ENCODE measurements at places on chromosomes 3 and 15.

GRCh38 chr3:11346416-11346815 is 74.2 kb downstream of the ATG7 start:
- DNase-seq, result no peak

DNA sequence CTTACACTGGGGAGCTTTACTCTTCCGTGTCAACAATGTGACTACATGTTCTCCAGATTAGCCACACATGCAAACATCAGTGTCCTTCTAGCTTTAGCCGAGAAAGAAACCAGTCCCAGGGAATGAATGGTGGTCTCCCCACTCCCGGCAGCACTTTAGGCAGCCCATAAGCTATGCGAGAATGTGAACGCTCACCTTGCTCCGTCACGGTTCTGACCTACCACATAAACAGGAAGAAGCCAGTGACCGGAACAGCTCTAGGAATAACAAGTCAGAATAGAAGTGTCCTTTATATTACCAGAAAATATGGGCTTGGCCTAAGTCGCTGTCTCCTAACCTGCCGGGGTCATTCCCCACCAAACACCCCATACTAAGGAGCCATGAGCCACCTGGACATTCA is 98.0 kb upstream of the ABHD17C start:
- no peak for DNase-seq

GRCh38 chr3:20376665-20377217 is 190.7 kb upstream of the SGO1 start:
- no peak for DNase-seq

DNA sequence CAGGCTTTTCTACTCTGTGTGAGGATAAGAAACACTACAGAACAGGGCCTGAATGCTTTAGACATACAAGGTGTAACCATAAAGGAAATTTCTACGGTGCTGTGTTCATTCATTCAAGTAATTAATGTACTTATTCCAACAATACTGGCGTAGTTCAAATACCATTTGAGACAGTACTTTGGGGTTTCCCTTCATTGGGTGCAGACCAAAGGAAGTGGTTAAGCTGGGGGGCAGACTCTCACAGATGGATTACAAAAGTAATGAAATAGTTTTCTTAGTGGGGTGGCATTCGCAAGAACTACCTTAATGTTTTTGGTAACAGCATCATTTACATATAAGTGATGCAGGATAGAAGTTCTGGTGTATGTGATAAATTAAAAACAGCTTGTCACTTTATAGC is 65.9 kb downstream of the BTD start:
- peak; percentile 29 for DNase-seq

- no peak for DNase-seq
These were observed 14.1 kb downstream of the ZXDC start for GRCh38 chr3:126461450-126462070.

- no peak for DNase-seq
These were observed 6.3 kb upstream of the CDC25A start for GRCh38 chr3:48194446-48195071.

DNA sequence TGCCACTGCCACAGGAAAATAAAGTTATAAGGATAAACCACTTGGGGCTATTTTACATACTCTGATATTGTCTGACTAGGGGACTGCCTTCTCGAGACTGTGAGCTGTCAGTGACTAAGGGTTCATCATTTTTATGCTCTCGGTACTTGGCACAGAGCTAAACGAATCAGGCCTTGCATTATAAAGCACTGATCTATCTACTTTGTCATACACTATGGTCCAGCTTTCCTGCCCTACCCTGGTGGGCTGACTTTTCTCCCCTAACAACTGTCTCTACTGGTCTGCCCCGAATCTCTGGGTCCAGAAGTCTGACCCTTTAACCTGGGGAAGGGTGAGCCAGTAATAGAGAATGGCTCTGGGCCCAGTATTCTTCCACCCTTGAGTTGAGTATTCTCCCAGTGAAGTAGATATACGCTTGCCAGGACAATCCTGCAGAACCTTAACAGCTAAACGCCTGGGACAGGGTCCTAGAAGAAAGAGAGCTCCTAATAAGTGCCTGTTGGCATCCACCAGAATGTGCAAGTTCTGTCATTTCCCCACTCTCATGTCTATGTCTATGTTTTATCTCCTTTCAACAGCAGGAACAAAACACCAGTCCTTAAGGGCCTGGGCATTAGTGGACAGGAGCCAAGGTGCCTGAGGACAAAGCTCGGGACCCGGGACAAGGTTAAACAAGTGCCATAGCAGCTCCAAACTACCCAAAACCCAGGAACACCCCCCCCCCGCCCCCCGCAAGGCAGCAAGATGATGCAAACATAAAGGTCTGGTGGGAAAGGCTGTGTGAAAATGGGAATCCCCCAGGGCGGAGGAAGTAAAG is 1.2 kb downstream of the LARP6 start:
- no peak for DNase-seq

DNA sequence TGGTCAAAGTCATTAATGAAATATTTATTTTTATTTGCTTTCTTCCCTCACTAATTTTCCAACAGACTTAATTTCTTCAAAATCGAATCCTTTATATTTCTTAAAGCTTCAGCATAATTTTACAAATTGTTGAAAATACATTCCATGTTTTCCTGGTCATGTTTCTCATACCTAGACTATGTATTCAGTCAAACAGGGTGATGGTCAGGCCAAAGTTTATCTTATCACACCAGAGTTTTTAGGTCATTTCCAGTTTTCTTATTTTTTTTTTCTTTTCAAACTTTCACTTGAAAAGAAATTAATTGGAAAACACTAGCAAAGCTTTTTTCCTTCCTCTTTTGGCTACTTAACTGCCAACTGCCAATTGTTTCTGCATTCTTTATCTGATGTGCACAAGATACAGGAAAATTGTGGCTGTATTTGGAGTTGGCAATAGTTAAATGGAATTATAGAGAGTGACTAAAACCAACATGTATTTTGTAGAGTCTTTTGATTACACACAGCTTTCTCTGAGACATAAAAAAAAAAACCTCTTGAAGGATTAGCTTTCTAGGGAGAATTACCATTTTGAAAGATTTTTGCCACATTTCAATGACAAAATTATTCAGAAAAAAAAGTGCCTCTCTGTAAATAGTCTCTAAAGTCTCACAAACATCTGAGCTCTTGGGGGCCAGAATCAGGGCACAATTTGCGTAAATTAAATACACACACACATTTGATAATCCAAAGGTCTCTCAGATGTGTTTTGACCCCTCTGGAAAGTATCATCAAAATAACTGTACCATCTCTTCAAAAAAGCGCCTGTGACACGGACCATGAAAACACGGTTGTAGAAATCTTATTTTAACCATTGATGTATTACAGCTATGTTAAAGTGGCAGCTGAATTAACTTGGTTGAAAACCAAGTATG is 603.2 kb upstream of the KCNMB2 start:
- no peak for DNase-seq

DNA sequence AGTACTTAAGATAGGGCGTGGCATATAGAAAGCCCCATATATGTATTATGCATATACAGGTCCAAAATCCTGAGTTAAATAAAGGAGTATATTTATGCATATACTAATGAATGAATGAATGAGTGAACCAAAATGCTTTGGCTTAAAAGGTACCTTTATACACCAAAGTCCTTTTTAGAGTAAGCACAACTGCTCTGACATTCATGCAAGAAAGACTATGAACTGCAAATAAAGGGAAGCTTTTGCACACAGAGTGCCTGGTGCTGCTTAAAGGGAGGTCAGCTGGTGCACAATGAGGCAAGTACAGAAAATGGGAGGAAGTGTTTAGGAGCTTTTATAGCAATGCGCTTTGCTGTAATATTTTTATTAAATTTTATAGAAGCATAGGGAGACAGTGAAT is 214.0 kb downstream of the KLF13 start:
- DNase-seq, result no peak

GRCh38 chr3:66393333-66394005 is 107.4 kb downstream of the LRIG1 start:
- no peak for DNase-seq

GRCh38 chr3:169268286-169268776 is 395.2 kb downstream of the MECOM start:
- no peak for DNase-seq

GRCh38 chr15:57057134-57057930 is 138.9 kb downstream of the TCF12 start:
- DNase-seq, result no peak

GRCh38 chr3:15347063-15347736 is 14.8 kb upstream of the SH3BP5 start:
- DNase-seq, result no peak

- no peak for DNase-seq
These were observed 3.1 kb downstream of the CFAP100 start for GRCh38 chr3:126397610-126398422.

Measured in activated CD4-positive, alpha-beta T cell treated with anti-CD3 and anti-CD28 coated beads, Interleukin-2, Interleukin-4, amounts not matched to agents 100 ng/mL and 50 ng/mL, durations not matched to agents 16 hours and 8 hours (primary cell).